Glomerular endothelial cell (primary cell): ENCODE measurements at places on chromosomes 1 and 21. TPM values are rescaled to one million over a fixed set of nuclear protein-coding genes. Genes with fewer than 3 reads are reported as not detected.

The CHIA gene
- total RNA-seq, result not detected in 2 replicates

GRCh38 chr1:108653431-108654105 lies 7.3 kb downstream of the HENMT1 start:
- no peak for DNase-seq

DNA sequence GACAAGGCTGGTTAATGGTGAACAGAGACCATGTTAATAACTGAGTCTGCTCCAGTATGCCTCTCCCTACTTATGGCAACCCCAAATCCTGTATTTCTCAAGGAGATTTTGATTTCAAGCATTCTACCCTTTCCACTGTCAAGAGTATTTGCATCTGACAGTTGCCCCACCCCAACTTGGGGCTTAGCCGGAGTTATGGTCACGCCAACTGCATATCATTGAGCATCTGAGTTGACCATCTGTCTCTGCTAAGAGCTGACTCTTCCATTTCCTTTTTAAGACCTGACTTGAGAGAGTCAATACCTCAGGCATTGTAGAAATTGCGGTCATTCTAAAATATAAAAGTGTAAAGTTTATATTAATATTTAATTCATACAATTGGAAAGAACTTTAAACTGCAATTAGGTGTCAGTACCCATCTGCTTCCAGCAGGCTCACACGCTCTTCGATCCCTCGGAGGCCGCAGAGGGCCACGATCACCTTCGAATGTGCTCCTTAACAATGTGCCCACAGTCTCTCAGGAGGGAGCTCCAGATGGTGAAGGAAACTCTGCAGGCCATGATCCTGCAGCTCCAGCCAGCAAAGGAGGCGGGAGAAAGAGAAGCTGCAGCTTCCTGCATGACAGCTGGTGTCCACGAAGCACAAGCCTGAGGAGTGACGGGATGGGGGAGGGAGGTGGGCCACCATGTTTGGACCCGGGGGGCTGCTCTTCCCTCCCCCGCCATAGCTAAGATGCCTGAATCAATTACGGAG lies 409.8 kb downstream of the DISC1 start:
- no peak for DNase-seq

The FMO2 gene
- total RNA-seq, result not detected in 2 replicates

The CD2 gene
- not detected in 2 replicates for total RNA-seq

The CXADR gene
- 10.7 and 12.4 TPM in 2 replicates for total RNA-seq

- DNase-seq, result no peak
Measured at GRCh38 chr1:53500204-53501064, 41.2 kb downstream of the DMRTB1 start.

The ARTN gene
- total RNA-seq, result 0.88 TPM in 1 of 2 replicates, not detected in the other

DNA sequence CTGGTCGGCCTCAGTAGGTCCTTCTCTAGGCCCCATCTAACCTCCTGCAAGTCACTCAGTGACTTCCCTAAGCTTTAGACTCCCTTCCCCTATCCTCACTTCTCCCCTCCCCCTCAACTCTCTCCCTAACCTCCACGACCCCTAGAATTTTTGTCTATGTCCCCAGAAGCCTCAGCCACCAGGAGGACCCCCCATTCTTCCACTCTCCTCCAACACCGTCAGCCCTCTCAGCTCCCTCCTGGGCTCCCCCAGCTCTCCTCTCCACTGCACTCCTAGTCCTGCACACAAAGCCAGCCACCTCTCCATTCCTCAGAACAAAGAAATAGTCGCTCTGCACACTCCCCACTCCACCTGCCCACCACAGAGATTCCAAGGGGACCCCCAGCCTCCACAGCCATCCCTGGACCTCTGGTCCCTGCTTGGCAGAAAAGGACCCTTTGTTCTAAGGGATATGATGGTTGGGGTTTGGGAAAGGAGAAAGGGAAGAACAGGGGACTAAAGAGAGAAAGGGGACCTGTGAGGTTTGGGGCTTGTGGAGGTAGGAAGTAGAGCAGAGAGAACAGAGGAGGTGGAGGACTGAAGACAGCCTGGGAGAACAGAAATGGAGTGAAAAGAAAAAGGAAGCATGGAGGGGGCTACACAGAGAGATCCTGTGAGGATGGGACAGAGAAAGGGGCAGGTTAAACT lies 2.8 kb downstream of the ARHGEF2 start:
- no peak for DNase-seq

DNA sequence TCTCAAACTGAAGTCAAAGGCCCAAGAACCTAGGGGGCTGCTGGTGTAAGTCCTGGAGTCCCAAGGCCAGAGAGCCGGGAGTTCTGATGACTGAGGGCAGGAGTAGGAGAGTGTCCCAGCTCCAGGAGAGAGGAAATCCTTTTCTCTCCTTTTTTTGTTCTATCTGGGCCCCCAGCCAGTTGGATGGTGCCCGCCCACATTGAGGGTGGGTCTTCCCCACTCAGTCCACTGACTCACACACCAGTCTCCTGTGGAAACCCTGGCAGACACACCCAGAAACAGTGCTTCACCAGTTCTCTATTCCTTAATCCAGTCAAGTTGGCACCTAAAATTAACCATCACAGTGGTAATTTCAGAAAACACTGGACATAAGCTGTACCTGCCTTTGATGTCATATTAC lies 12.7 kb upstream of the WDR26 start:
- no peak for DNase-seq

- DNase-seq, result no peak
Measured at GRCh38 chr1:115976062-115976920, at the start of gene SLC22A15. Gene SLC22A15 (plus strand): TSS chr1:115976513. CDS start chr1:115976628, 115 bp downstream.

GRCh38 chr1:69985376-69985775 lies 220.0 kb downstream of the LRRC40 start:
- no peak for DNase-seq

GRCh38 chr1:223276029-223276428 lies 87.9 kb downstream of the SUSD4 start:
- DNase-seq, result no peak

- DNase-seq, result no peak
Measured at GRCh38 chr21:46569081-46569480, 35.8 kb downstream of the S100B start.

The PTPRC gene
- total RNA-seq, result not detected in 2 replicates

DNA sequence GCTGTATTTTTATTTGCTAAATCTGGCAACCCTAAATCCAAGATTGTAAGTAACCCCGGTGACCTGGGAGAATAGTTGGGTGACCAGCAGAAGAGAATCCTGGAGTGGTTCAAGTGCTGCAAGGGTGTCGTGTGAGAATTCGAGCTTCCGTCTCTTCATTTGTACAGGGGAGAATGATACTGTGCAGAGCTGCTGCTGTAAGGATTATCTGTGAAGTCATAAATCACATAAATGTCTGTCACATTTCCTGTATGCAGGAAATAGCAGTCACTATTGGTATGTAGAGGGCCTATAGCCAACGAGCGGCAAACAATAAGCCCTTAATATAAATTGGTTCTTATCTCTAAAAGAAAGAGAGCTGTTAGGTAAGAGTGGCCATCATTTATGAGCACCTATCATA lies 90.7 kb downstream of the ATP1A1 start:
- DNase-seq, result no peak

The FAM151A gene
- total RNA-seq, result not detected in 2 replicates

GRCh38 chr1:246212013-246212412 lies 295.1 kb downstream of the SMYD3 start:
- DNase-seq, result no peak

- no peak for DNase-seq
Measured at GRCh38 chr1:154371436-154371835, 33.7 kb upstream of the IL6R start.

The PDPN gene
- total RNA-seq, result 4.2 and 14.8 TPM in 2 replicates

- no peak for DNase-seq
Measured at GRCh38 chr1:54335011-54335754, 71.0 kb downstream of the SSBP3 start.

The CLDN17 gene
- total RNA-seq, result not detected in 2 replicates

The MFSD2A gene
- 4.4 and 6.9 TPM in 2 replicates for total RNA-seq

The VSIG8 gene
- total RNA-seq, result 0.35 TPM in 1 of 2 replicates, not detected in the other

GRCh38 chr1:29854700-29855276 lies 618.5 kb downstream of the PTPRU start:
- no peak for DNase-seq

DNA sequence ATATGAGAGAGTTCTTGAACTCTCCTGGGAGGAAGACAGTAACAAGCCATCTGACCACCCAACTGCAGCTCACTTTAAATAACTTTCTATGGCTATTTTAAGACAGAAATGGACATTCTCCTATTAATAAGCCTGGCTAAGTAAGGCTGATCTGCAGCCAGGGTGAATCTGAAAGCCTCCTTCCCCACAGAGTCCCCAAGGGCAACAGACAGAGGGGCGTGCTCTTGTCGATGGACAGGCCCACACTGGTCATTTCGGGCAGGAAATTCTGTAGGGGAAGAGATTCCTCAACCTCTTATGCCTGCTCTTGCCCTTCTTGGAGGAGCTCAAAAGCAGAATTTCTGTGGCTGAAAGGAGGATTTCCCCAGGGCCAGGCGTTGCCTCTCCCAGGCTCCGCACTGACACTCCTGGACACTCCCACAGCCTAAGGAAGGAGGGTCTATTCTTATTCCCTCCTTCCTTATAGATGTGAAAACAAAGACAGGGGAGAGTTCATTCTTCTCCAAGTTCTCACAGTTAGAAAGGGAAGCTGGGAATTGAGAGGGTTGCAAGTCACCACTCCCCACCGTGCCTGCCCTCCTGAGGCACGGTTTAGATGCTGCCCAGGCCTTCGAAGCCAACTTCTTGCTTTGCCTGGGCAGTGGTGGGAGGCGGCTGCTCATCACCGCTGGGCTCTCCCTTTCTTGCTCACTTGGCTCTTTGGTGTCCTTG lies 17.9 kb upstream of the KANK4 start:
- DNase-seq, result no peak

- no peak for DNase-seq
Measured at GRCh38 chr1:238223076-238223640, 332.4 kb upstream of the ZP4 start.

DNA sequence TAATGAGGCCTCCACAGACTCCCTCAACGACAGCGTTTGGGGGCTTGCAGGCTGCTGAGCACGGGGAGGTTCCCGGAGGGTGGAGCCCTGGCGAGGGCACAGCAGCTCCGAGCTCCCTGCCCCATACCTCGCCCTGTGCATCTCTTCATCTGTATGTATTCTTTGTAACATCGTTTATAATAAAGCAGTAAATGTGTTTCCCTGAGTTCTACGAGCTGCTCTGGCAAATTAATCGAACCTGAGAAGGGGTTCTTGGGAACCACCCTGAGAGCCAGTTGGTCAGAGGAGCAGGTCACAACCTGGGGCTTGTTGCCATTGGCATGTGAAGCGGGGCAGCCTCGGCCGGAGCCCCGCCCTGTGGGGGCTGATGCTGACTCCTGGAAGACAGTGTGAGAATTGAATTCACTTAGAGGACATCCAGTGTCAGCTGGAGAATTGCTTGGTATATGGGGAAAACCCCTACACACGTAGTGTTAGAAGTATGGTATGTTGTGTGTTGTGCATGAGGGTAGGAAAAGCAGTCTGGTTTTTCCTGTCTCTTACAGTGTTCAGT lies 11.5 kb downstream of the SLC37A1 start:
- no peak for DNase-seq

The PLEKHA6 gene
- total RNA-seq, result 0.93 and 1.9 TPM in 2 replicates

DNA sequence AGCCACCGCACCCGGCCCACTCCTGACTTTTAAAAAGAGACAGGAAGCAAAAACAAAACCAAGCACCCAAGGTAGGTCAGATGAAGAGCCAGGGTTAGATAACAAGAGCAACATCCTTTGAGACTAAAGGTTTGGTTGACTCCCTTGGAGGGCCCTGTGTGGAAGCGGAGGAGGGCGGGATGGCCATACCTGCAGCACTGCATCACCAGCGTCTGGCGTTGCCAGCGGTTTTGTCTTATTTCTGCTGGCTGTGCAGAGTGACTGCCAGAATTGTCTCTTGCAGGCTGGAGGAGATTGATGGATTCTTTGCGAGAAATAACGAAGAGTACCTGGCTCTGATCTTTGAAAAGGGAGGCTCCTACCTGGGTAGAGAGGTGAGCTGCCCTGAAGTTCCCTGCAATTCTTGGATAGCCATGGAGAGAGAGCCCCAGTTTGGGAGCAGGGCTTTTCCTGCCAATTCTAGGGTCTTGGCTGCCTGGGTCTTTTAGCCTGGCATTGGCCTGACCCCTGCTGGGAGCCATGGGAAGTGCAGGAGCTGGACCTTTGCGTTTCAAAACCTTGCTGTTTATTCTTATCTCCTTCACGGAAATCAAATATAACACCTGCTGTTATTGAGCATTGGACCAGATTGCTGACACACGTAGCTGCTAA lies 24.0 kb downstream of the QSOX1 start:
- DNase-seq, result no peak

- no peak for DNase-seq
Measured at GRCh38 chr1:106889059-106889458, 167.4 kb upstream of the PRMT6 start.

The USP33 gene
- total RNA-seq, result 30.8 and 45.9 TPM in 2 replicates

- DNase-seq, result peak; percentile 47
Measured at GRCh38 chr1:224168859-224169380, 14.1 kb upstream of the DEGS1 start.

- no peak for DNase-seq
Measured at GRCh38 chr1:80926531-80926930, 874.2 kb upstream of the ADGRL2 start.

DNA sequence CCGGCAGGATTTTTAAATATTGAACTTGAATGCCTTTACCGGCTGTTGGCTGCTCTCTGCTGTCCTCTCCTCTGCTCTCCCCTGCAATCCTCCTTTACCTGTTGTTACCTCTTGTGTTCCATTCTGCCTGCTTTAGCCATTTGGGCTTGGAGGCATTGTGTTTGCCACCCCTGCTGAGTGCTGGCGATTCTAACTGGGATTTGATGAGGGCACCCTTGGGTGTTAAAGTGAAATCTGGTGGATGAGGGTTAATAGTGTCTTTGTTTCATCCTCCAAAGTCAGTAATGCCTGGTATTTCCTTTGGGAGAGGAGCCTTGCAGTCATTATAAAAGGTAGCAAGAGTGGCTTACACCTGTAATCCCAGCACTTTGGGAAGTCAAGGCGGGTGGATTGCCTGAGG lies 9.9 kb downstream of the SZRD1 start:
- no peak for DNase-seq

The ZNF697 gene
- total RNA-seq, result 24.5 and 25.4 TPM in 2 replicates

The TMEM59 gene
- total RNA-seq, result 185 and 238 TPM in 2 replicates

DNA sequence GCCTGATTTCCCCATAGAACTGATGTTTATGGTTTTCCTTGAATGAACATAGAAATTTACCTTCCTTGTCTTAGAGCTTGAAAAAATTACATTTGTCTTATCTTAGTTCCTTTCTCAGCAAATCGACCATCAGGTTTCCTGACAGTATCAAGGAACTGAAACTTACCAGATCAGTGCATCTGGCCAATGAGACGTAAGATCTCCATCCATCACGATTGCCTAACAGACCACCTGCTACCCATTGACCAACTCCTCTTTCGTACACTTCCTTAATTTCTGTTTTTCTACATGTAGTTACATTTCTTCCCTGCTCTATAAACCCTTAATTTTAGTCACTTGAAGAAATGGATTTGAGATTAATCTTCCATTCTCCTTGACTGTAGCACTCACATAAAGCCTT lies 57.4 kb upstream of the TMPRSS15 start:
- DNase-seq, result no peak

- DNase-seq, result no peak
Measured at GRCh38 chr1:211576717-211577116, 2.2 kb downstream of the SLC30A1 start.

GRCh38 chr1:162840250-162840839 lies 20.6 kb downstream of the CCDC190 start:
- no peak for DNase-seq

- no peak for DNase-seq
Measured at GRCh38 chr1:29305943-29306342, 69.6 kb downstream of the PTPRU start.

The UMODL1 gene
- total RNA-seq, result not detected in 2 replicates

The DNAJC16 gene
- total RNA-seq, result 20.7 and 31.2 TPM in 2 replicates

GRCh38 chr1:89557956-89558355 lies 33.3 kb downstream of the LRRC8B start:
- no peak for DNase-seq

The WDR64 gene
- total RNA-seq, result not detected in 2 replicates

GRCh38 chr1:85587841-85588240 lies 7.3 kb downstream of the CCN1 start:
- DNase-seq, result no peak

The SYT6 gene
- total RNA-seq, result not detected in 2 replicates
